ENCODE measurements at places on chromosomes 12 and 14. TPM values are rescaled to one million over a fixed set of nuclear protein-coding genes. Genes with fewer than 3 reads are reported as not detected.

GRCh38 chr14:76352639-76353281, 23.2 kb upstream of the ESRRB start:
- DNase-seq, result peak; percentile 29

Gene AKAP6
- 10.3 TPM for total RNA-seq

Gene KERA
- total RNA-seq, result not detected

Gene NANOG
- not detected for total RNA-seq

DNA sequence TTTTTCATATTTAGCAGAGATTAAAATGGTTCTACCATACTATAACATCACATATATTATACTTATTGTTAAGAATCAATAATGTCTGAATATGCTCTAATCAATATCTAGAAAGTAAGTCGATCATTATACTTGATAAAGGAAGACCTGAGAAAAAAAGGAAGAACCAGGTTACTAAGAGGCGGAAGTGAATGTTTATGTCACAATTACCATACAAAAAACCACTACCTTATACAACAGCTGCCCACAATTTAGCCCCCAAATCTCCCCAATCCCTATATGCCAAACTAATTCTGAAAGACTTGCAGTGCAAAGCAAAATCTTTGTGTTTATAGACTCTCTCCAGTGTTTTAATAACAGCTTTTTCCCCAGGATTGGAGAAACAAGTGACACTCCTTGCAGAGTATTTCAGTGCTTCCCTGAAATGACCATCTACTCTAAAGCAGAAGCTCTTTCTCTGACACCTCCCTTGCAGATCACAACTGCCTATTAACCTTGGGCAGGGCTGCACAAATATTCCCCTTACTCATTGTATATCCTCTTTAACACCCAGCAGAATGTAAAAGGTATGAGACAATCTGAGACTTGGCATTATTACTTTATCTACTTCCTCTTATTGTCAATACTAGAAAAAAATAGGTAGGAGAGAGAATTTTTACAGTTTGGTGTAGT, 12.7 kb upstream of the SLC2A3 start:
- no peak for DNase-seq

GRCh38 chr12:46050805-46051204, 60.4 kb upstream of the SCAF11 start:
- DNase-seq, result no peak

Gene COCH
- total RNA-seq, result 2.4 TPM

GRCh38 chr14:62029569-62029924, 267.3 kb downstream of the SNAPC1 start:
- no peak for DNase-seq

GRCh38 chr14:77151918-77152588, 10.5 kb upstream of the ZDHHC22 start:
- no peak for DNase-seq

Gene KRT83
- not detected for total RNA-seq

Gene CERS5
- 17.6 TPM for total RNA-seq

DNA sequence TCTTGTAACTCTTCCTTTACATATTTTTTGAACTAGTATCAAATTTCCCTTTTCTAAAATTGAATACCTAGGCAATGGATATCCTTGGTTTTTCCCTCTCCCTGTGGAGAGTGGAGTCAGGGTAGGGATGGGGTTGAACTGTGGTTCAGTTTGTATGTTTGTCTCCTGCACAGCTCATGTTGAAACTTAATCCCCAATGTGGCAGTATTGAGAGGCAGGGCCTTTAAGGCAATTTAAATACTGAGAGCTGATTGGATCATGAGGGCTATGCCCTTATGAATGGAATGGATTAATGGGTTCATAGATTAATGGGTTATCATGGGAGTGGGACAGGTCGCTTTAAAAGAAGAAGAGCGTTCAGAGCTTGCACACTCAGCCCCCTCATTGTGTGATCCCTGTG, 127.2 kb upstream of the RGS6 start:
- DNase-seq, result no peak

DNA sequence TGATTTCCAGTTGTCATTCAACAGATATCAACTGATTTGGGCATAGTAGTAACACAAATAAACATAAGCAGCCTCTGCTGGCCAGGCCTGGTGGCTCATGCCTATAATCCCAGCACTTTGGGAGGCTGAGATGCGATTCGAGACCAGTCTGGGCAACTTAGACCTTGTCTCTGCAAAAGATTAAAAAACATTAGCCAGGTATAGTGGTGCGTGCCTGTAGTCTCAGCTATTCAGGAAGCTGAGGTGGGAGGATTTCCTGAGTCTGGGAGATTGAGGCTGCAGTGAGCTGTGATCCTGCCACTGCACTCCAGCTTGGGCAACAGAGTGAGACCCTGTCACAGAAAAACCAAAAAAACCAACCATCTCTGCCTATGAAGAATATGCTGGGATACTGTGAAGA, 7.1 kb downstream of the METAP2 start:
- no peak for DNase-seq

Gene UNC79
- 0.17 TPM for total RNA-seq

Gene GUCY2C
- 52.2 TPM for total RNA-seq

- no peak for DNase-seq
These were observed 29.6 kb downstream of the ZNF664 start for GRCh38 chr12:124002654-124003053.

DNA sequence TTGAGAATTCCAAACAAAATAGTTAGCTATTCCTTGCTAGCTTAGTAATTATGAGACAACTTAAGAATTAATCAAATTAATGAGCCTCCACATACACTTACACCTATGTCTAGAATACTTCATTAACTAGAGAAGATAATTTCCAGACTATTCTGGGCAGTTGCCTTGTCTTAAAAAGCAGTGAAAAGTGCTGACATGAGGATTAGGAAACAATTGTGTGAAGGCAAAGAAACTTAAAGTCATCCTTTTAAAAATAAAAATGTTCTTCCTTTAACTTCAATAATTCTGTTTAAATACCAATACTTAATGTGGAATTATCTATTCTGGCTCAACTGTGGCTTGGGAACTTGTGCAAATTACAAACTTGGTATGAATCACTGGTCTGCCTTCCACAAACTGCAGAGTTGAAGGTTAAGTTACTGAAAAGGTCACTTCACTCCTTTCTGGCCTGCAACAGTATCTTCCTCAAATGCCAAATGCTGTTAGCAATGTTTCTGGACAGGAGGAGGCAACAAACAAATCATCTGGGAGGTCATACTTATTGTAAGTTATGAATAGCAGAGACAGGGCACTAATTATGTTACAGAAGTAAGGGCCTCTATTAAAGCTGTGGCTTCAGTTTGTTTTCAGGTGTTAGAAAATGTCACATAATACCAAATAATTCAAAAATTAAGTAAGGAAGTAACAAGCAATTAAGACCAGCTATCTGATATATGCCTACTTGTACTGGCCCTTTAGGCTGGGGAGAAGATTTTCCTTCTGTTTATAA, 19.2 kb downstream of the PPTC7 start:
- DNase-seq, result no peak

Gene KRT3
- total RNA-seq, result not detected

Gene SERPINA10
- total RNA-seq, result 0.74 TPM

Gene KRT77
- total RNA-seq, result not detected

DNA sequence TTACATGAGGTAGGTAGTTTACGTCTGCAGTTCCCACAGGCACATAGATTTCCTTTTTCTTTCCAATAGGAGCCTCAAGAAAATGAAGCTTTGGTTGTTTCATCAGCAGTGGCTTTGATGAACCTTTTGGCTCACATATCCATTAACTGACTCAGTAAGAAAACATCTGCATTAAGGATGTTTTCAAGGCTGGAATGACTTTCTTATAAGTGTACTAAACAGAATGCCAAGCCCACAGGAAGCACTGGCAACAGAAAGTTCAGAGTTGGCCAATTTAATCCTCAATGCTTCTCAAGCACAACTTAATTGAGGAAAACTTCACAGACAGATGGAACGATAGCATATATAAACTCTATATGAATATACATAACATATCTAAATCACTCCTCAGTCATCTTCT, 63.5 kb downstream of the ST8SIA1 start:
- DNase-seq, result no peak

GRCh38 chr12:68919581-68920239, 13.3 kb downstream of the CPM start:
- DNase-seq, result no peak

- DNase-seq, result no peak
These were observed 152.6 kb downstream of the PRKCH start for GRCh38 chr14:61474015-61474414.

Gene DEGS2
- 54.3 TPM for total RNA-seq

DNA sequence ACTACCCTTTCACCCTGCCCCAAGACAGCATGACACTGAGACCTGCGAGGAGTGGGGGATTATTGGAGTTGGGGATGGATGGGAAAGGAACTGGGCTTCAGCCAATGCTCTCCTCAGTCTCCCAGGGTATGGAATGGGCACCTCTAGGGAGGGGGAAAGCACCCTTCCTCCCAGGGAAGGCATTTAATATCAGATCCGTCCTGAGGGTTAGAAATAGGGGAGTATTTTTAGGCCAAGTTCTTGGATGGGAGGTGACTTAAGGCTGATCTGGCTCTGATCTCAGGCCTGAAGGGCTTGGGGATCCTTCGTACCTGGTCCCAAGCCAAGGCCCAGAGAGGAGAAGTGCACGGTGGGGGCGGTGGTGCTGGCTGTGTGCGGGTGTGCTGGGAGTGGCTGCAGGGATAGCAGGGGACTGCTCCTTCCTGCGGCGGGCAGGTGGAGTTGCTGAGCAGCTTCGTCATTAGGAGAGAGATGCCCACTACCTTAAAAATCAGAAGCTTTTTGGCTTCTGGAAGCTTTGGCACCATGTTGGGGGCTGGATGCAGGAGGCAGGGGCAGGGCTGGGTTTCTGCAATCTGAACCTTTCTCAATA, 7.0 kb upstream of the CEBPE start:
- DNase-seq, result no peak

- no peak for DNase-seq
These were observed 3.5 kb downstream of the ALX1 start for GRCh38 chr12:85283560-85283959.

DNA sequence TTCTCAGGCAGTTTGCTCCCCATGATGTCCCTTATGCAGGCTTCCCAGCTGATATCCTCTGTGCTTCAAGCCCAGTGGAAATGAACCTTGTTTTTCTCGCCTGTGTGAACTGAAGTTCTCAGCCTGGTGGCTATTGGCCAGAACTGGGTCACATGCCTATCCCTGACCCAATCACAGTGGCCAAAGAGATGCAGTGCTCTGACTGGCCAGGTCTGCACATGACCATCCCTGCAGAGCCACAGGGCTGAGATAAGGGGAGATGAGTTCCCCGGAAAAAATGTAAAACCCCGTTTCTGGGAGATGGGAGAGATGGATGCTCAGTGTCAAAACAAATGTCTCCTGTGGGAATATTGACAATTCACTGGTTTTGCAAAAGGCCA, 34.7 kb upstream of the FZD10 start:
- DNase-seq, result peak; percentile 24

DNA sequence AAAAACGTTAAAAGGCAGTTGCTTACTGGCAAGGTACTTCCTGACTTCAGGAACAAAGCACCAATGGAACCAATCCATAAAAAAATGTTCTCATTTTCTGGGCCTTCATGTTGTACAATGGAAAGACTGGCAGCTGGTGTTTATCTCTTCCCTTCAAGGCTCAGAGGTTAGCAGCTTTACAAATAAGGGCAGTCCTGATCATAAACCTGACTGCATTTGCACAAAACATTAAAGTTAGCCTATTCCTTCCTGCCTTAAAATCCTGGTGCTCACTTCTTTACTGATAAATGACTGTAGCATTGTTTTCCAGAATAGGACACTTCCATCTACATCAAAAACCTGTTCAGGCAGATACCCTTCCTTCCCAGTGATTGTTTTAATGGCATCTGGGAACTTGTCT, 19.2 kb downstream of the IL26 start:
- no peak for DNase-seq

DNA sequence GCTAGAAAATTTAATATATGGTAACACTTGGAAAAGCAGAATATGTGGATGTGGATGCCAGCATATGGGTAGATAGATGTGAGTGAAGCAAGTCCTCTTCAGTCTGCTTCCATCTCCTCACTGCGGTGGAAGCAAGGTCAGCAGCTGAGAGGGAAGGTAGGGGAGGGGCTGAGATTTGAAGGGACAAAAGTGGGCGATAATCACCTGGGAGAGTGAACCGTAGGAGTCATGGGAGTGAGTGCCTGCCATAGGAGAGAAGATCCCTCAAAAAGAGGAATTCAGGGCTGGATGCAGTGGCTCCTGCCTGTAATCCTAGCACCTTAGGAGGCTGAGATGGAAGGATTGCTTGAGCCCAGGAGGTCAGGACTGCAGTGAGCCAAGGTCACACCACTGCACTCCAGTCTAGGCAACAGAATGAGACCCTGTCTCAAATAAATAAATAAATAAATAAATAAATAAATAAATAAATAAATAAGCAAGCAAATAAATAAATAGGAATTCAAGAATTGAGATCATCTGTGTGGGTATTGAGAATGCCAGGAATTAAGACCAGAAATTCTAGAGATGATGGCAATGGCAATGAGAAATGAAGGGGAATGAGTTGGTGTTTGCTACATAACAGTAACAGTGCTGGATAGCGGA, 123.4 kb downstream of the BICD1 start:
- no peak for DNase-seq

DNA sequence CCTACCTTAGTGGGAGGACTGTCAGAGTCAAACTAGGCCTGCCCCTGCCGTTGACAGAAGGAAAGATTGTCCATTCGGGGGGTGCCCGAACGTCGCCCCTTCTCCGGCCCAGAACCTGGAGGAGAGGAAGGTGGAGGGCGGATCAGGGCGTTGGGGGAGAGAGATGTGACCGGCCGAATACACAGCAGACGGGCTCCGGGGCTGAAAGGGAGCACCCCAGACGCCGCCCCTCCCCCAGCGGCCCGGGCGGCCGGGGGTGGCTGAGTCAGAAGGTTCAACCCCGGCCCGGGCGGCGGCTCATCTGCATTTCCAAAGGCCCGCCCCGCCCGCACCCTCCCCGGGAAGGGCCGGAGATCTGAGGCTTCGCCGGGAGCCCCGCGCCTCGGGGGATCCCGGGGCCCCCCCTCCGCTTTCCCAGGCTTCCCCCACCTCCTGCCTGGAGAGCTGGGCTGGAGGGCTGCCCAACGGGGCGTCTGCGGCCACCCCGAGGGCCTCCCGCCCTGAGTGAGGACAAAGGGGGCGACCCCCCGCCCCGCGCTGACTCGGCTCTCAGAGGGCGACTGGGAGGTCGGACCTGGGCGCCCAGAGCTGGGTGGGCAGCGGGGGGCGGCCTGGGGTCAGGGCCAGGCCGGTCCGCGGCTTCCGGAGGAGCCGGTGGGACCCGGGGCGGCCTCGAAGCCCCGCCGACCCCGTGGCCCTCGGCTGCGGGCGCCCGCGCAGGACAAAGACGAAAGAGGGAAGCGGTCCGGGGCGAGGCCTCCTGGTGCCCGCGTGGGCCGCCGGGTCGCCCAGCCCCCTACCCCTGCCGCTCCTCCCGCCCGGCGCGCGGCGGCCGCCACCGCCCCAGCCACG, 3.7 kb upstream of the SETD1B start:
- peak; percentile 94 for DNase-seq

Gene SERPINA5
- total RNA-seq, result 0.61 TPM

- DNase-seq, result no peak
These were observed 170.6 kb downstream of the OTOGL start for GRCh38 chr12:80269803-80270552.

GRCh38 chr12:7935590-7936581, at the start of gene SLC2A3:
SLC2A3 (minus strand) TSS chr12:7936187; CDS start chr12:7936034, 153 bp downstream.
- peak; percentile 63 for DNase-seq
